IMR-90 (cell line): ENCODE measurements at places on chromosomes 3 and 15. TPM values are rescaled to one million over a fixed set of nuclear protein-coding genes. Genes with fewer than 3 reads are reported as not detected.

DNA sequence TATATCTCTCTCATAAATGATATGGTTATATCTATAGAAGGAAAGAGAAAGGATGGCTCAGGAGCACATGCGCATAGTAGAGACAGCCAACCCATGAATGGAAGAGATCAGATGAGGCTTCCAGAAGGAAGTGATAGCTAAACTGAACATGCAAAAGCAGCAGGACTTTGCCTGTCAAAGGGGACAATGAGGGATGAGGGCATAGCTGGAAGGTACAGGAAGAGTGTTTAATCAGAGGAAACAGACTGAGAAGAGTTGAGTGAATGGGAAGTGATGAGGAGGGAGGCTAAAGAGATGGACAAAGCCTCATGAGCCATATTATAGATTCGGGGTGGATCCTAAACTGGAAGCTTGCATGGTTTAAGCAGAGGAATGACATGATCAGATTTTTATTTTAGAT is 26.5 kb upstream of the VEPH1 start:
- no peak for DNase-seq

SLC38A3 gene
- 0.36 TPM in 1 of 2 replicates, not detected in the other for total RNA-seq

DNA sequence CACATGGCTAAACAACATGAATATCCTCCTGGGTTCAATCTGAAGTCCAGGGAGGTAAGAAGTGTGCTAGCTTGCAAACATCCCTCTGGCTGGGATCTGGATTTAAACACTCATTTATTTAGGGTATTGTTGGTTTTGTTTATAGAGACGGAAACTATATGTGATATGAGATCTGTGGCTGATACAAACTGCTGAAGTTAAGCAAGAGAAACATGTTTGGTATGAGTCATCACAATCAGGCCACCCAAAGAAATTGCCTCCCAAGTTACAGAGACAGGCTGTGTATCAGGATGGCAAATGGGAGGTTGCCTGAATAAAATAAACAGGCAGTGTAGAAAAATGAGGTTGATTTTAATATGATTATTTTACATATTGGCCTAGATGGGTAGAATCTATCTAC is 562.1 kb downstream of the IGSF11 start:
- DNase-seq: no peak

- DNase-seq: no peak
These were observed 691 bp downstream of the SENP7 start for GRCh38 chr3:101512396-101512645.

GRCh38 chr15:47773143-47773542 is 55.8 kb downstream of the SEMA6D start:
- DNase-seq: peak; percentile 3

GRCh38 chr3:102069211-102069662 is 219.9 kb downstream of the NFKBIZ start:
- peak; percentile 91 for DNase-seq

GATA2 gene
- 2.2 and 2.8 TPM in 2 replicates for total RNA-seq

GLT8D1 gene
- 65.3 and 87.8 TPM in 2 replicates for total RNA-seq

DNA sequence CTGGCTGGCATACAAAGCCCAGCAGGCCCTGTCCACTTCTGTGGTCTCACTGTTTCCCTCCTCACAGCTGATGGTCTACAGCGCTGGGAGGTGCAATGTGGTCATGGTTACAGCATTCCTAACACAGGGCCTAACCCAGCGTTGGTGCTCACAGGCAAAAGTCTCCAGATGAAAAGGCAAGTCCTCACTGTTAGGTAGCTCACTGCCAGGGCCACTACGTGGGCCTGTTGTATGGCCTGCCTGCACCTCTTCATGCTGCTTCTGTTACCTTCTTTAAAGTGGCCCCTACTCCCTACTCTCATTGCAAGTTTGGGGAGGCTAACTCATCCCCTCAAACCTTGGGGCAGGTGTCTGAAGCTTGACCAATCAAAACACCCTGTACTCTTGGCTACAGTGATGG is 31.3 kb downstream of the CCDC13 start:
- no peak for DNase-seq

GRCh38 chr3:111473550-111473949 is 68.4 kb upstream of the CD96 start:
- DNase-seq: no peak

DNA sequence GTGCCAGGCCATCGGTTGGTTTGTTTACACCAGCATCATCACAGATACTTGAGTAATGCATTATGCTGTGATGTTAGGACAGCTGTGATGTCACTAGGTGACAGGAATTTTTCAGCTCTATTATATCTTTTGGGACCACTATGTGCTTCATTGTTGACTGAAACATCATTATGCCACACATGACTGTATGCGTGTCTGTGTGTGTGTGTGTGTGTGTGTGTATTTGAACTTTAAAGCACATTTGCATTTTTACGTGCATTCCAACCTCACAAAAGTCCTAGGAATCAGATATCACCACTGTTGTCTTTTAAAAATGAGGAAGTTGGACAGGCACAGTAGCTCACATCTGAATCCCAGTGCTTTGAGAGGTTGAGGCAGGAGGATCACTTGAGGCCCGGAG is 223.0 kb downstream of the TBL1XR1 start:
- DNase-seq: no peak

STRA6 gene
- not detected in 2 replicates for total RNA-seq

DNA sequence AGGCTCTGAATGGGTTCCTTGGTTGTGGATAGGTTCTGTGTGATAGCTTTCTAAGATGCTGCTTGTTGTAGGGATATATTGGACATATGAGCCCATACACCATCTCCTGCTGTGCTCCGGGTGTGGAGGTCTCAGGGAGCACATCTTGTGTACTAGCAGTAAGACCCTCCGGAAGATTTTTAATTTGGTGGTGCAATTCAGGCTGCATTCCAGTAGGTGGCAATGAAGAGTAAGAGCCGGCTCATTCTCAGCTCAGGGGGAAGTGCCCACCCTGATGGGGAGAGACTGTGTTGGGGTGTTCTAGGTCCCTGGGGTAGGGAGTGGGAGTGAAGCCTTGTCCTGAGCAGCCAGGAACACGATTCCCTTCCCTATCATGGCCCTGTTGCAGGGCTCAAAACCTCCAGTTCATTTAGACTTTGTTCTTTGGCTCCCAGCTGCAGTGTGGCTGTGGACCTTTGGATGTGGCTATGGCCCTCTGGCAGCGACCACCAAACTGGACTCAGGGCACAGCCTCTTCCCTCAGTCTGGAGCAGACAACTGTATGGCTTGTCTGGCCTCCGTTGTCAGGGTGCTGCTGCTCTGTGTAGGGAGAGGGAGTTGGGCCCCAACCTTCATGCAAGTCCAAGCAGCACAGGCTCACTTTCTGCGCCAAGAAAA is 104.7 kb downstream of the UNC13C start:
- peak; percentile 0 for DNase-seq

- no peak for DNase-seq
These were observed 151.1 kb downstream of the ZNF385D start for GRCh38 chr3:21599890-21600289.

PLA2G4D gene
- total RNA-seq: not detected in 2 replicates

- DNase-seq: no peak
These were observed 963.5 kb downstream of the NTRK3 start for GRCh38 chr15:87293031-87293430.

DNA sequence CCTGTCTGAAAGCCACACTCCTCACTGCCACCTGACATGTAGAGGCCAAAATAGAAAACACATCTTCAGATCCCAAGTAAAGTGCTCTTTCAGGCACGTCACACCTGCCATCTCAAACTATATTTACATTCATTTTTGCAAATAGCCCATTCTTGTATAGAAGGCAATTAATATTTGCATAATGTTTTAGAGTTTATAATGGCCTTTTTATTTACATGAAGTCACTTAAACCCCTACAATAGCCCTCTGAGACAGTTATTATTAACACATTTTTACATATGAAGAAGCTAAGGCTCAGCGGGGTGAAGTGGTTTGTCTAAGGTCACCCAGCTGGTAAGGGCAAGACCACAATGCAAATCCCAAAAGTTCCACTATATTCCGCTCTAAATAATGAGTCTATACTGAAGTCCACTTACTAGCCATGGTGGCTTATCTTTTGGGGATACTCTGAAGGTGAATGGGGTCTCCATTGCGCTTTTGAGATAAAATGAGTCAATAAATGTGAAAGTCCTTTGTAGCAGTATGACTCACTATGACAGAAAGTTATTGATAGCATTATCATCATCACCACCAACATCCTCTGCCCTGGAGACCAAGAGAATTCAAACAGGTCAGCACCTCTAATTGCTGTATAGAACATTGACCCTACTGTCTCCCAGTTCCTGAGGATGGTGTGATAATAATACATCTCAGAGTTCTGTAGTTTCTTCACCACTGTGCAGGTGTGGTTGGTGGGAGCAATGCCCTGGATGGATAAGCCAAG is 155.9 kb upstream of the BCL6 start:
- no peak for DNase-seq

SYNM gene
- total RNA-seq: 3.4 and 5.0 TPM in 2 replicates

DNA sequence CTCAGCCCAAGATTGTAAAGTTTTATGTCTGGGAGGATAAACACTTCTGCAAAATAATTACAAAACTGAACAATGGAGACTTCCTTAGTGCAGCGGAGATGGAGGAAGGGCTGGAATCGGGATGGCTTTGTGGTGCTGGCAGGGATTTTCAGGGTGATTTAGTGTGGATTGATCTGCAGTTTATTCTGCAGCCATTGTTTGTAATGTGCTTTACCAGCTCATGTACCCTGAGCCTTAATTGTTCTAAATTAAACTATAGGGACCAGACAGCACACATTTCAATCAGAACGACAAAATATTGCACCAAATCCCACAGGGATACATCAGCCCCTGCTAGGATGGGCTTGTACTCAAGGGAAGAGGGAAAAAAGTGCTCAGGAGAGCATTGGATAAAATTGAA is 103.2 kb upstream of the ONECUT1 start:
- DNase-seq: no peak

DNA sequence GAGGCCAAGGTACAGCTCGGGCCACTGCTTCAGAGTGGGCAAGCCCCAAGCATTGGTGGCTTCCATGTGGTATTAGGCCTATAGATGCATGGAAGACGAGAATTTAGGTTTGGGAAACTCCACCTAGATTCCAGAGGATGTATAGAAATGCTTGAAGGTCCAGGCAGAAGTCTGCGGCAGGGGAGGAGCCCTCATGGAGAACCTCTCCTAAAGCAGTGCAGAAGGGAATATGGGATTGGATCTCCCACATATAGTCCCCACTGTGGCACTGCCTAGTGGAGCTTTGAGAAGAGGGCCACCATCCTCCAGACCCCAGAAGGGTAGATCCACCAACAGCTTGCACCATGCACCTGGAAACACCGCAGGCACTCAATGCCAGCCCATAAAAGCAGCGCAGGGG is 48.1 kb upstream of the XXYLT1 start:
- no peak for DNase-seq

SATB1 gene
- 5.3 and 7.5 TPM in 2 replicates for total RNA-seq

- DNase-seq: no peak
These were observed 117.9 kb downstream of the HERC1 start for GRCh38 chr15:63715818-63716217.

DNA sequence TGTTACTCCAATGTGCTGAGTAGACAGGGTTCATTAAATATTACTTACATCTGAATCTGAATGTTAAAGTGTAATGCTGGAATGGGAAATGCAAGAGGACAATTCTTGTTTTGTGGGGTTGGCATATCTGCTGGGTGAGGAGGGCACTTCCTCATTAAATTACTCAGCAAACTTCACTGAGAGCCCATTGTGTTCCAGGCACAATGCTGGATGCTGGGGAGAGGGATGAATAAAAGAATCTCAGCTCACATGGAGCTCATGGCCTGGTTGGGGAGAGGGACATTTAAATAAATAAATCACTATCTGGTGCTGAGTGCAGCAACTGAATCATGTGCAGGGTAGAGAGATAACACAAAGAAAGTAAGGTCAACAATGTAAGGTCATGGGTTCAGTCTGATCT is 199.2 kb upstream of the CFAP20DC start:
- DNase-seq: no peak

DNA sequence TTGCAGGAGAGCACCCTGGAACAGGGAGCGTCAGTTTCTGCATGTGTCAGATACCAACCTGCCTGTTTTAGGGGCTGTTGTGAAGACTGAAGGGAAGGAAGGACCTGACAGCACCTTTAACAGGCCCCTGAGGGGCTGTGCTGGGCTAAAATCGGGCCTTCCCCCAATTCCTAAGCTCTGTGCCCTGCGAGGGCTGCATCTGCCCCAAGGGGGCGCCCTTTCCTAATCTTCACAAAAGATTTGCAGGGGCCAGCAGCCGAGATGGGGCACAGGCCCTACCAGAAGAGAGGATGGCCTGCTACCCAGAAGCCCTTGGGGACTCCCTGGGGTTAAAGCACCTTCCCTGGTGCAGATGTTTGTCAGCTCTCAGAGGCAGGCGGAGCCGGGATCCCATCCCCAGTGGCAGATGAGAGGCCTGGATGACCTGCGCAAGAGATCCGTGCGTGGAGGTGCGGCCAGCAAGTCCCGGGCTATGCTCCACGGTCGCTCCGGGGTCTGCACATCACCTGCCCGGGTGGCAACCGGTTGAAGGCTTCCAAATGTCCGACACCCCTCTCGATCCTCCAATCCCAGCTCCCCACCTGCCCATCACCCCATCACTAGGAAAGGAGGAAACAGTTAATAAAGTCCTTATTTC is 53.6 kb downstream of the RHCG start:
- DNase-seq: peak; percentile 8

- no peak for DNase-seq
These were observed 243.3 kb upstream of the IGF1R start for GRCh38 chr15:98405013-98405412.

- DNase-seq: no peak
These were observed 10.4 kb downstream of the PLA2G4E start for GRCh38 chr15:42010434-42010833.

DNA sequence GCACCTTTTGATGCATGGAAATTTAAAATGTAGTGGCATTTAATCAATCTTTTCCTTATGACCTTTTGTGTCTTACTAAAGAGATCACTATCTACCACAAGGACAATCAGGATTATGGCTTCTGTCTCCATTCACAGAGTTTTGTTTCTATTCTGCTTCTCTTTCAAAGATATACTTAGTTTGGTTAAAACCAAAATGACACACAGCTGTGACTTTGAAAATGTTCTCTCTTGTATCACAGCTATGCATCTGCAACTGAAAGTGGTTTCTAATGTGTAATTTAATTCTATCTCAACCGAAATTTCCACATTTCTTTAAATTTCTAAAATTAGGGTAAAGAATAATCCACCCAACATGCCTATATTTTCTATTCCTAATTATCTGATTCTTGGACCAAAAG is 27.7 kb downstream of the HLTF start:
- no peak for DNase-seq

PYDC2 gene
- total RNA-seq: not detected in 2 replicates

DNA sequence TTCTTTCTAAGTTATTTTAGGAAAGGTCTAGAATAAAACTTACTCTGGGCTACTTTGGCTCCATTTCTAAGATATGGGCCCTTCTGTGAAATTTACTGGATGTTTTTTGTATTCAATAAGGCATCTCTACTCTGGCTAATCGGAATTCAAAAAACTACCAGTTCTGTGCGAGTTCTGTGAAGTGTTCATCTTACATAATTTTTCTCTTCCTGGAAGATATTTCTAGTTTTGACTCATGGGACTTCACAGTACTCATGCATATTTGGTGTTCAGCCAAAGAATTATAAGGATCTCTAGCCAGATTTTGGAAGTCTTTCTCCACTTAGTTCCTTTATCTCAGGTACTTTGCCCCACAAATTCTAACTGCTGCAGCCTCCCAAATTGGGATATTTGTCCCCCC is 46.4 kb upstream of the MBNL1 start:
- DNase-seq: peak; percentile 72

- DNase-seq: peak; percentile 44
These were observed 2.1 kb upstream of the USP3 start for GRCh38 chr15:63502137-63502766.

HTD2 gene
- total RNA-seq: 11.4 and 13.3 TPM in 2 replicates
